Activated CD4-positive, alpha-beta T cell treated with anti-CD3 and anti-CD28 coated beads, Interleukin-2, amount 10 ng/mL, durations not matched to agents 7 days and 5 days (primary cell): ENCODE measurements at places on chromosomes 5 and 9. TPM values are rescaled to one million over a fixed set of nuclear protein-coding genes. Genes with fewer than 3 reads are reported as not detected.

The MCC gene
- 2.9 TPM for total RNA-seq

The GPR151 gene
- total RNA-seq = not detected

The OTULINL gene
- 31.4 TPM for total RNA-seq

The C8G gene
- 1.8 TPM for total RNA-seq

The C9 gene
- not detected for total RNA-seq

The ZSWIM6 gene
- 4.3 TPM for total RNA-seq

The MEIKIN gene
- not detected for total RNA-seq

The SOX30 gene
- total RNA-seq = not detected
